ENCODE measurements at places on chromosomes 2 and 18. TPM values are rescaled to one million over a fixed set of nuclear protein-coding genes. Genes with fewer than 3 reads are reported as not detected.
A peak's percentile ranks its signal among the peaks of the same experiment; 100 is the strongest.

TYMS gene
- total RNA-seq = 1.8 TPM

DNA sequence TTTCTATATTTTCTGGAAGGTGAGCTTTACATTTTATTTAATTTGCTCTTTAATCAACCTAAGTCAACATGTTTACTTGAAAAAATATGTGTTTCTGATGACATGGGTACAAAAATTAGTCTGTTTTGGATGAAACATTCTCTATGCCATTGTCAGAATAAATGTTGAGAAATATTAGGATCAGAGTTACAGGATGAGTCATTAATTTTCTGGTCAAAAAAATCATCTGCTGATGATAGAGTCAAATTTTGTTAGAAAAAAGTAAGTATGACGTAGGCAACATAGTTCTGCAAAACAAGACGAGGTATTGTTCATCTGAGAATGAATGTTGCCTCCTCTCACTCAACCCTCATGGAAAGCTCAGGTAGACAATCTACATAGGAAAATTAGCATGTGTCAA is 107.6 kb upstream of the CAVIN2 start:
- no peak for DNase-seq

CYS1 gene
- 9.3 TPM for total RNA-seq

PSMA8 gene
- total RNA-seq = not detected

BCL2 gene
- total RNA-seq = 47.3 TPM

NXPH2 gene
- total RNA-seq = not detected

GRCh38 chr2:24513281-24514071 is 22.4 kb downstream of the NCOA1 start:
- no peak for DNase-seq

GRCh38 chr2:156088587-156088986 is 243.9 kb downstream of the NR4A2 start:
- DNase-seq = no peak

GRCh38 chr2:27162151-27163121 is 13.6 kb downstream of the TCF23 start:
- peak; percentile 31 for DNase-seq

CABYR gene
- total RNA-seq = 1.5 TPM

COLEC11 gene
- total RNA-seq = 1.1 TPM
